ENCODE measurements at places on chromosomes 1 and 21.

DNA sequence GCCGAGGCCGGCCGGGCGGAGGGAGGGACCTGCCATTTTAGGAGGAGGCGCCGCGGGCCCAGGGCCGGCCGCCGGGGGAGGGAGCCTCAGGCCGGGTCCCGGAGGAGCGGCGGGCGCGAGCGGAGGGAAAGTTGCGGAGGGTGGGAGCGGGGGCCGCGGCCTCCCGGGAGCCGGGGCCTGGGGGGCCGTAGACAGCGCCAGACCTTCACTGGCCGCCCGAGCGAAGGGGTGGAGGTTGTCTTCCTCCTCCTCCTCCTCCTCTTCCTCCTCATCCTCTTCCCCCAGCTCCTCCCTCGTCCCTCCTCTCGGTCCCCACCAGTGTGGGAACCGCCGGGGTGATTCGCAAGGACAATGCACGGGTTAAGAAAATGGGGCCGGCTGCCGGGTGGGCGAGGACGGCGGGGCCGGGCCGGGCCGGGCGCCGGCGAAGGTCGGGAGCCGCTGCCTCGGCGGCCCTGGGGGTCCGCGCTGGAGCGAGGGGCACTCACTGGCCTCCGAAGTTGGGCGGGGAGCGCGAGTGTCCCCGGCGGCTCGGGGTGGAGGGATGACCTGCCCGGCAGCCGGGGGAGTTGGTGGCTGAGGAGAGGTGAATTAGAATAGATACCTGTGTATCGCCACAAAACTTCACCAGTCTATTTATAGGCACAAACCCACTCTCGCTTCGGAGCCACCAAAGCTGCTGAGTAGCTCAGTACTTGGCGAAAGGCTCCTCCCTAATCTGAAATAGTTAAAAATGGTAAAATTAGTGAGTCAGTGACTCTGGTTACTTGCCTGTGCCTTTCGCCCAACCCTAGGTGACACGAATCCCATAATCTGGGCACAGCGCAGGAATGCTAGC is 1.3 kb downstream of the DYRK1A start:
- DNase-seq: peak; percentile 57

DNA sequence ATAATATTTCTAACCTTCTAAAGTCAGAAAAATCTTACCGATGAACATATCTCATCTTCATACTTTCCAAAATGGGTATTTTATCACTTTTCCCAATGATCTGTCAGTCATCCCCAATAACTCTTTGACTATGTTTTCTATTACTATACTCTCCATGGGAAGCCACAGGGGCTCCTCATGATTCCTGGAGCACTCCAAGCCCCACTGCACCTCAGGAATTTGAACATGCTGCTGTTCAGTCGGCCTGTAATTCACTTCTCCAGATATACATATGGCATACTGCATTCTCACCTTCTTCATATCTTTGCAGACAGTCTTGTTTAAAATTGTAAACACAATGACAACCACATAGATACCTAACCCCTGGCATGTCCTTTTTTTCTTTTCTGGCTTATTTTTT is 333.0 kb downstream of the BRINP3 start:
- no peak for DNase-seq

DNA sequence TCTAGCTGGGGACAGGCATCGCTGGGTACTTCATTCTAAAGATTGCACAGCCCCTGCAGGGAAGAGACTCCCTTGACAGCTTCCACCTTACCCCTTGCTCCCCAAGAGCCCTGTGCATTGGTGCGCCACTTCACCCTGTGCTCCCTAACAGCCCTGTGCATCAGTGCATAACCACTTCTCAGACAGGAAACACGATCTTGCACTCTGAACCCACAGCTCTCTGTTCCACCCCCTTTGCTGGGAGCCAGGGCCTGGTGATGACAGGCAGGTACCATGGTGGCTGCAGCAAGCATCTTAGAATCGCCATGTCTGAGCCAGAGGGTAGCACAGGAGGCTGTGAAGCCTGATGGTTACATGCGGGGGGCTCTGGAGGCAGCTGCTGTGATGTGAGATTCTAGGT is 5.0 kb downstream of the ALPL start:
- DNase-seq: no peak

DNA sequence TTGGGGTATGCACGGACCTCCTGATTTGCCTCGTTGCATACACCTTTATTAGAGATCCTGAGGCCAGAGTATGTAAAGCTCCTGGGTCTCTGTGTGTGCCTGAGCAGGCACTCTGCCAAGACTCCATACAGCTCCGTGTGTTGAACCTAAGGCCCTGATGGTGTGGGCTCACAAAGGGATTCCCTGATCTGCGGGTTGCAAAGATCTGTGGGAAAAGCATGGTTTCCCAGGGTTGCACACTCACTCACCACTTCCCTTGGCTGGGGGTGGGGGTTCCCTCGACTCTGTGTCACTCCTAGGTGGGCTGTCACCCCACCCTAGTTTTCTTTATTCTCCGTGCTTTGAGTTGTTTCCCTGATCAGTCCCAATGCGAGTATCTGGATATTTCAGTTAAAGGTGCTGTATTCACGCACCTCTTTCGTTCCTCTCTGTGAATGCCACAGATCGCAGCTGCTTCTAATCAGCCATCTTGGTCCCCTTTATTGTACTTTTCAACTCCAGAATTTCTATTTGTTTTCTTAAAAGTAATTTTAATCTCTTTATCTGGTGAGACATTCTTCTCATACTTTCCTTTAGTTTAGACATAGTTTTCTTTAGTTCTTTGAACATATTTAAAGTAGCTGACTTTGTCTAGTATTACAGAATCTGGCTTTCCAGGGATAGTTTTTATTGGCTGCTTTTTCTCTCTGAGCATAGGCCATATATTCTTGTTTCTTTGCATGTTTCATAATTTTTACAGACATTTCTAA is 39.0 kb upstream of the F3 start:
- DNase-seq: no peak

DNA sequence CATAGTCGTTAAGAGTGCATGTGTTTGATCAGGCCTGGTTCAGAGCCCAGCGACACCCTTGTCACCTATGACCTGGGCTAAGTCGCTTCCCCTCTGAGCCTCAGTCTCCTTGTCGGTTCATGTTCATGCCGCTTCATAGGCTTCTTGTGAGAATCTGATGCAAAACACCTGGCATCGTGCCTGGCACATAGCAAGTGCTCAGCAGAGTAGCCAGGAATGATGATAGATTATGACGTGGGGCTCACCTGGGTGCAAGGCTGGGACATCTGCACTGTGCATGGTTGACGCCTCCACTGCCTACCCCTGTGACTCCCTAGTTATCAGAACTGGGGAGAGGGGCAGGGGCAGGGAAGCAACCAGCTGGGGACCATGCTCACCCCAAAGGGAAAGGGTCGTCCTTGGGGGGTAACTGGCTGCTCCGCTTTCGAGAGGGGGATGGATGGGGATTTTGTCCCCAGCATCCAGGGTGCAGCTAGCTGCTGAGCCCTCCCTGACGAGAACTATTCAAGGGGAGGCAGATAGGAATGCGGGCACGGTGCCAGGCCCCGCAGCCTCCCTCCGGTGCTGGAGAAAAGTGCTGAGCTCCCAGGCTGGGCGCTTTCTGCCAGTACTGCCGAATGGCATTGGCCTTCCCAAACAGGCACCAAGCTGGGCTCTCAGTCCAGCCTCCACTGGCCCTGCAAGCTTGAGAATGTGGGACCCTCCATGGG is 9.3 kb downstream of the EFHD2 start:
- peak; percentile 6 for DNase-seq

DNA sequence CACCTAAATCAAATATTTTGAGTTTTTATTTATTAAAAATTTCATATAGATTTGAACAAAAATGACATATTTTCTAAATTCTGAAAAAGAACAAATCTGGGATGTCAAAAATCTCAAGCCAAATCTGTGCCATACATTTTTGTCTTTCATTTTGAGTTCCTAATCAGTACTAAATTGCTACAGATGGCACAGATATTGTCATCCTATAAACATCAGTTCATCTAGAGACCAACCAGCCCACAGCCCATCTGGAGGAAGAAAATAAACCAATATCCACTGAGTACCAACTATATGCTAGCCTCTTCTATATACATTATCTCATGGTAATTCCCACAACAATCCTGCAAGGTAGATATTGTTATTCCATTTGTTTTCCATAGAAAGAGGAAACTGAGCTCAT is 156.8 kb upstream of the ATP1B1 start:
- DNase-seq: no peak

- DNase-seq: no peak
Measured at GRCh38 chr1:52533713-52534112, 19.2 kb downstream of the TUT4 start.

DNA sequence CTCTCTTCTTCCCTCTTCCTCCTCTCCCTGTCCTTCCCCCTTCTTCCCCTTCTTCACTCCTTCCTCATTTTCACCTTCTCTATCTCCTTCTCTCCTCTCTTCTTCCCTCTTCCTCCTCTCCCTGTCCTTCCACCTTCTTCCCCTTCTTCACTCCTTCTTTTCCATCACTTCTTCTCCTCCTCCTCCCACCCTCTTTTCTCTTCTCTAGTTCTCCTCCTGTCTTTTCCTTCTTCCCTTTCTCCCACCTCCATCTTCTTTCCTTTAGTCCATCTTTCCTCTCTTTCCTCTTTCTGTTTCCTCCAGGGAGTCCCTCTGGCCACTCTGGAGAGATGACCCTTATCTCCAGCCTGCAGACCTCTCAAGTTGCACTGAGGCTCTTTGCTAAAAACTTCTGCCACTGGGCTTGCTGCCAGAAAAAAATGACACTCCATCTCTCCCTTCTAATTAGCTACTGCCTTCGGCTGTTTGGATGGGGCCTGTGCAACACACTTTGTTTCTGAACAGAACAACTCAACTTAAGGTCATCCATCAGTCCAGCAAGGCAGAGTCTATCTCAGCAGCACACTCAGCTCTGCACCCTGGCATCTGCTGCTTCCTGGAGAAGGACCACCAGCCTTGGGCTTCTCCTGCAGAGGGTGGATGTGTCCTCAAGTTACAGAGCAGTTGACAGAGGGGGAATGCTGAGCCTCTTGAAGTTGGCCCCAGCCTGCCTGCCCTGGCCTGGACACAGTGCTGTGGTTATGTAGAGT is 538.8 kb downstream of the MATN1 start:
- no peak for DNase-seq

DNA sequence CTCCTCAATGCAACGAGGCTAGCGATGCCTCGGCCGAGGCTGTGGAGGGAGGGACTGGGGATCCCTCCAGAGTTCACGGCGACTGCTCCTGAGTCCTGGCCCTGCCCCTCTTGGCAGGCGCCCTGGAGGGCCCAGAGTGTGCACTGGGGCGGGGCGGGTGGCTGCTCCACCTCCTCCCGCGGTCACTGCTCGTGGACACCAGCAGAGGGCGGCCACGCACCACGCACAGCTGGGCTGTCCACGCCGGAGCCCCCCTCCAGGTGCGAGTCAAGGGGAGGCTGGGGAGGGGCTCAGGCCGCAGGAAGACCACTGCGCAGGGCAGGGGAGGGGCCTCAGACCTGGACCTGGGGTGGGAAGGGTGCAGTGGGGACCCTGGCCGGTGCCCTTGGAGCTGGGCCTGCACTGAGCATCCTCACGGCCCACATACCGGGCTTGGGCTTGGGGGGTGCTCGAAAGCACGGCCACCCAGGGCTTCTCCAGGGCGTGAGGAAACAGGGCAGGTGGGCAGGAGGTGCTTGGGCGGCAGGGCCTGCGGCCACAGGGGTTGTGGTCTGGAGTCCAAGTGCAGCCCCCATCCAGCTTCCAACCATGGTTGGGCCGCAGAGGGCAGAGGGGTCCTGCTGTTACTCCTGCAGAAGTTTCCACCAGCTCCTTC is 20.6 kb upstream of the TTC34 start:
- DNase-seq: peak; percentile 42

DNA sequence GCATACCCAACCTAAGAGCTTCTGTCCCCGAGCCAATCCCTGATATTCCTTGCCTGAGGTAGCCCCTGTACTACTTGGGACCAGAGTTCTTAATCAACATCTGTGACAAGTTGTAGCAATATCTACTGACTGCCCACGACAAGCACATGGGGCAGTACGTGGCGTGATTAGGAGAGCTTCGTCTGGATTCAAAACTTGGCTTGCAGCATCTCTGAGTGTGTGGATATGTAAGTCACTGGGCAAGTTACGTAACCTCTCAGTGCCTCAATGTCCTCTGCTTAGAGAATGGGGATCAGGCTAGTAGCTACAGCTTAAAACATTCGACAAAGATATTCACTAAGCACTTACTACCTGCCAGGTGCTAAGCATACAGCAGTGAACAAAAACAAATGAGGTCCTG is 5.0 kb downstream of the HSPG2 start:
- DNase-seq: no peak

GRCh38 chr1:68470388-68470970 is 20.7 kb upstream of the RPE65 start:
- DNase-seq: no peak

DNA sequence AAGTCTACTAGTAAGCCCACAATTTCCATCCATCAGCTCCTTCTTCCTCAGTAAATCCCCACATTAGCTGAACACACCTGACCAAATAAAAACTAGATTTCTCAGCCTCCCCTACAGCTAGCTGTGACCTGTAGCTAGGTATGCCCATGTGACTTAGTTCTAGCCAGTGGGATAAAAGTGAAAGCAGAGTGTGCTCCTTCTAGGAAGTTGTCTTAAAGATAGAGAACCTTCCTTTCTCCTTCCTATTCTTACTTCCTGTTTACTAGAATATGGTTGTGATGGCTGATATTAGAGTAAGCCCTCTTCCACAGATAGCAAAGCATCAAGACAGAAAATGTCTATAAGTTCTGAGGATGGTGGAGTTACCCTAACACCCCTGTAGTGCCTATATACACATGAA is 67.0 kb downstream of the PIK3R3 start:
- DNase-seq: peak; percentile 54

- DNase-seq: no peak
Measured at GRCh38 chr21:21971384-21971783, 973.2 kb downstream of the NCAM2 start.

DNA sequence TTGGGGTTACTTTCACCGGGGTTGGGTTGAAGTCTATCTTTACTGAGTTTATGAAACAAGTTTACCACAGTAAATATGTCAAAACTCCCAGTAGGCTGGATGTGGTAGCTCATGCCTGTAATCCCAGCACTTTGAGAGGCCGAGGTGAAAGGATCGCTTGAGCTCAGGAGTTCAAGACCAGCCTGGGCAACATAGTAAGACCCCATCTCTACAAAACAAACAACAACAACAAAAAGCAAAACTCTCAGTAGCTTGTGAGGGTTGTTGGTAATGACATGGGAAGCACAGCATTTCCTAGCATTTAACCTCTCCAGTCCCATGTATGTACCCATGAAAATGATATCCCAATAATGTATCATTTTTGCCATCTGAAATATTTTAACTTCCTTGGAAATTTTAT is 34.7 kb downstream of the GJA5 start:
- no peak for DNase-seq

Measured in CD4-positive, alpha-beta T cell treated with Interleukin-12 subunit alpha and Interleukin-12 subunit beta, for 1 hour (primary cell).